GM10248 (cell line): ENCODE measurements at places on chromosomes 13 and 19.

DNA sequence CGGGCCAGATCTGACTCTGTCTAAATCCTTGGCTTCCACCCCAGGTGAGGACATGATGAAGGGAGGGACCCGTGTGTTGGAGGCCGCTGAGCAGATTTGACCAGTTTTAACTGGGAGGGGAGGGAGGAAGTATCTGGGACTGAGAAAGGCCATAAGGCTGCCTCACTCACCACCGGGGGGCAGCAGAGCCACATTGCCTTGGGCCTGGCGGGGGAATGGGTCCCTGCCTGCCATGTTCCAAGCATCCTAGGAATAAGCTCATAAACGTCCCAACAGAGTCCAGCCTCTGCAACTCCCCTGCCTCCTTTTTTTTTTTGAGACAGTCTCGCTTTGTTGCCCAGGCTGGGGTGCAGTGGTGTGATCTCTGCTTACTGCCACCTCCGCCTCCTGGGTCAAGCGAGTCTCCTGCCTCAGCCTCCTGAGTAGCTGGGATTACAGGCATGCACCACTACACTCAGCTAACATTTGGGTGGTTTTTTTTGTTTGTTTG, 15.5 kb downstream of the MAST3 start:
- DNase-seq = peak; percentile 76

DNA sequence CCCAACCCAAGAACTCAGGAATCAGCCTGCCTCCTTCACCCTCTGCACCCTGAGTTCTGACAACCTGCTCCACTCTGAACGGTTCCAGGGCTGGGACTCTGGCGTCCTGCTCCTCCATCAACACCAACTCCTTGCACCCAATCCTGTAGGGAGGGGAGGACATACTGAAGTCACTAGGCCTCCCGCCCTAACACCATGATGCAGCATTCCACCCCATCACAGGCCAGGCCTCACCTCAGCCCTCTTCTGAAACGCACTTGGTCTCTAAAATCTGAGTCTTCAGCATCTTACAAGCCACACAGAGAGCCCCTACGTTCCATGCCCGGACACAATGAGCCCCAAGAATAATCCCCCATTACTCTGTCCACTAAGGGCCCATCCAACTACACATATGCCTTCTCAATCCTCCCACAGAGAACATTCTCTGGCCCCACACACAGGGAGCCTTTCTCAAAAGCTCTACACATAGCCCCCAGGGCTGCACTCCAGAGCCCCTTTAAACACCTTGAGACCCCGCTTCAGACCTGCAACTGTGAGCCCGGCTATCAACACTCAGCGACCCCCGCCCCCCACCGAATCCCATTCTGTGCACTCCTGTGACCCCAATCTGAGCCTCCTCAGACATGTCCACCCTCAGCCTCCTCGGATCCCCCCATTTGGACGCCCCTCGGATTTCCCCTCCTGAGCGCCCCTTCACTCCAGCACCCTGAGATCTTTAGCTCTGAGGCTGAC, 567 bp downstream of the ALKBH6 start:
- DNase-seq = no peak

DNA sequence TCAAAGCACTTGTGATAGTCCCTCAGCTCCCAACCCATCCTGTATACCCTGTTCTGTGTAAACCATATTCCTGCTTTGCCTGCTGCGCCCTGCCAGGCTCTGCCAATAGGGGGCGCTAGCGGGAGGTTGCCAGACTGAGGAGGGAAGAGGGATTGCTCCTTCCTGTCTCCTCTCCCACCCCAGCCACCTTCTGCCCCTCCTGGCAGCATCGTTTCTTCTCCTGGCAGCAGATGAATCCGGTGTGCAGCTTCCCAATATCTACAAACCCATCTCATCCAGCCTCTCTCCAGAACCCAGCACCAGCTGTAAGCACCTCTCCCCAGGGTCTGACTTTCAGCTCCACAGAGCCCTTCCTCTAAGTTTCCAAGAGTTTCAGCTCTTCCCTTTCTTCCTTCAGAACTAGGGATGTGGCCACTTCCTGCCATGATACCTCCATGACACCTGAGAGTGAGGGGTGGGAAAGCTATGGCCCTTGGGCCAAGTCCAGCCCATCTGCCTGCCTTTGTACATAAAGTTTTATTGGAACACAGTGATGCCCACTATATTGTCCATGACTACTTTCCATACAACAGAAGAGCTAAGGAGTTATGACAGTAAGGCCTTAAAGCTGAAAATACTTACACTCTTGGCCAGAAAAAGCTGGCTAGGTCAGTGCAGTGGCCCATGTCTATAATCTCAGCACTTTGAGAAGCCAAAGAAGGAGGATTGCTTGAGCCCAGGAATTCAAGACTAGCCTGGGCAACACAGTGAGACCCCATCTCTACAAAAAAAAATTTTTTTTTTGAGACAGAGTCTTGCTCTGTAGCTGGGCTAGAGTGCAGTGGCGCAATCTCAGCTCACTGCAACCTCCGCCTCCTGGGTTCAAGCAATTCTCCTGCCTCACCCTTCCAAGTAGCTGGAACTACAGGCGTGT, 34.5 kb upstream of the ATP1A3 start:
- DNase-seq = no peak

- no peak for DNase-seq
These were observed 246.7 kb downstream of the RFC3 start for GRCh38 chr13:34064456-34065205.

DNA sequence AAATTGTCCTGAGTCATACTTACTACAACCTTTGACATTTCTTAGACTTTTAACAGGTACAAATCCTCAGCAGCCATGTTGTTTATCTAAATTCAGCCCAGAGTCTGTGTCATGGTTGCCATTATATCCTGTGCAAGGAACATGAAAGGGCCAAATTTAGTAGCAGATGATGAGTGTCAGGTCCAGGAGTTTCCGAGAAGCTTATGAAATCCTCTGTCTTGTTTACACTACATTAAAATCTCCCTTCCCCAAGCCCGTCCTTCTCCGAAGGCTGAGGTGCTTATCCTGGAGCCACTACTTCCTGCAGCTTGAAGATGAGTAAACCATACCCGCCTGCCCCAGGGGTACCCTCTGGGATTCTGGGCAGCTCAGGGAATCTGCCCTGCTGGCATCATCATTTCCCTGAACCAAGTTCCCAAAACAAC, 102.6 kb upstream of the SERP2 start:
- DNase-seq = no peak

DNA sequence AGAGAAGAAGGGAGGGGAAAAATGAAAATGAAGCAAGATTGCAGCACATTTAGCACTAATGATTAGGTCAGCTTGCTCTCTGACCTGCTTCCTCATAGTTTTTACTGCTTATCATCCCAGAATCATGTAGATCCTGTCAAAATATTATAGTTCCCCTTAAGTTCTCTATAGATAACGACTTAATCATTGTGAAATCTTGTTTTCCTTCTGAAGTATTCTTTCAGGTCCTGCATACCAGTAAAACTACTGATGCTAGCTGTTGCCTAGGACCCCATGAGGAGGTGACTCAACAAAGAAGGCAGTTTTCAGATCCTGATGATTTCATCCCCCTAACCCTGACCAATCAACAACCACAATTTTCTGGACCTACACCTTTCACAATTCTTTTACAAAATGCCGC, 1131.7 kb downstream of the SLITRK5 start:
- no peak for DNase-seq

DNA sequence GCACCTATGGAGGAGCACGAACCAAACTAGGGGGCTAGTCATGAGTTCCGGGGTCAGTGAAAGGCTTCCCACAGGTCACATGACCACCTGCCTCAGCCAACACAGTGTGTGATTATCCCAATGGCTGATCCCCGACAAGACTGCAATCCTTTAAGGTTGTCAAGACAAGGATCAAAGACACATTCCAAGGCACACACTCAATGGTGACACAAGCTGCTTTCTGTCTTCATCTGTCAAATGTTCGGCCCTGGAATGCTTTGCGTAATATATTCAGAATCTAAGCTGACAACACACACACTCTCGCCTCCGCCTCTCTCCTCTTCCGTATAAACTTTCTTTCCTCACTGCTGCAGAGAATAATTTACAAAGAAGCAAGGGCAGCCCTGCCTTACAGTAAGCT, 11.7 kb downstream of the RANBP3 start:
- DNase-seq = no peak

DNA sequence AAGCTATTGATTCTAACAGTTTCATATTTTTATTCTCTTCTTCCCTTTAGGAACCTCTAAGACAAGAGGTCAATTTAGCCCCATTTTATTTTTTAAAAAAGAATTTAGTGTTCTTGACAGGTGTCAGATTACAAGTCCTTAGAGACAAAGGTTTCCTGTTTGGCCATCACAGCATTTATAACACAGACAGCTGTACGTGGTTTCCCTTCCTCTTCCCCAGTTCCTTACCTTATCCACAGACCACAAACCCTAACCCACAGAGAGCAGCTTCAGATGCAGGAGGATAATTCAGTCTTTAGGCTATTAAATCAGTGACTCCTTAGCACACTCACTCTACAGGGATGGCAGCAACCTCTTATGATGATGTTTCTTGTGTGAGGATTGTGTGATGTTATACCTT, 1210.1 kb downstream of the DIAPH3 start:
- DNase-seq = peak; percentile 13

GRCh38 chr19:16862826-16863415, 25.9 kb upstream of the F2RL3 start:
- DNase-seq = no peak

DNA sequence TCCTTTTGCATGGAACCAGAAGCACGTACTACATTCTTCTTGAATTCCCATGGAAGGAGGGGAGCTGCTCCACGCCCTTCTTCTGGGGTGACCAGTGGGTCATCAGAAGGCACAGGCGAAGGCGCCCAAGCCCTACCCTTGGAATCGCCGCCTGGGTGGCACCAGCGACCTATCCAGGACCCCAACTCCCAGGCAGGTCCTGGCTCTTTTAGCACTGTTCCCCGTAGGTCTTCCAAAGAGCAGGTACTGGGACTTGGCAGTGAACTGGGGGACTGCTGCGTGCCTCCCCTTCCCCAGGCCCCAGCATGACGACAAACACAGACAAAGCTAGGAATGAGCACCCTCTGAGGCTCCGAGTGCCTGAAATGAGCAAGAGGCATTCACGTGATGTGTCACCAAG, 45.0 kb downstream of the CEBPG start:
- no peak for DNase-seq

DNA sequence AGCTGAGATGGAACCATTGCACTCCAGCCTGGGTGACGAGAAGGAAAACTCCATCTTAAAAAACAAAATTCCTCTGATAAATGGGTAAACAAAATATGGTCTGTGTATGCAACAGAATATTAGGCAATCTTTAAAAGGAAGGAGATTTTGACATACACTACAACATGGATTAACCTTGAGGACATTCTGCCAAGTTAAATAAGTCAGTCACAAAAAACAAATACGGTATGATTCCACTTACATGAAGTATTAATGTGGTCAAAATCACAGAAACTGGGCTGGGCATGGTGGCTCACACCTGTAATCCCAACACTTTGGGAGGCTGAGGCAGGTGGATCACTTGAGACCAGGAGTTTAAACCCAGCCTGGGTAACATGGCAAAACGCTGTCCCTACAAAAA, 3.0 kb upstream of the ZNF444 start:
- no peak for DNase-seq

- DNase-seq = no peak
These were observed 923.5 kb downstream of the UQCRFS1 start for GRCh38 chr19:28289295-28290063.

DNA sequence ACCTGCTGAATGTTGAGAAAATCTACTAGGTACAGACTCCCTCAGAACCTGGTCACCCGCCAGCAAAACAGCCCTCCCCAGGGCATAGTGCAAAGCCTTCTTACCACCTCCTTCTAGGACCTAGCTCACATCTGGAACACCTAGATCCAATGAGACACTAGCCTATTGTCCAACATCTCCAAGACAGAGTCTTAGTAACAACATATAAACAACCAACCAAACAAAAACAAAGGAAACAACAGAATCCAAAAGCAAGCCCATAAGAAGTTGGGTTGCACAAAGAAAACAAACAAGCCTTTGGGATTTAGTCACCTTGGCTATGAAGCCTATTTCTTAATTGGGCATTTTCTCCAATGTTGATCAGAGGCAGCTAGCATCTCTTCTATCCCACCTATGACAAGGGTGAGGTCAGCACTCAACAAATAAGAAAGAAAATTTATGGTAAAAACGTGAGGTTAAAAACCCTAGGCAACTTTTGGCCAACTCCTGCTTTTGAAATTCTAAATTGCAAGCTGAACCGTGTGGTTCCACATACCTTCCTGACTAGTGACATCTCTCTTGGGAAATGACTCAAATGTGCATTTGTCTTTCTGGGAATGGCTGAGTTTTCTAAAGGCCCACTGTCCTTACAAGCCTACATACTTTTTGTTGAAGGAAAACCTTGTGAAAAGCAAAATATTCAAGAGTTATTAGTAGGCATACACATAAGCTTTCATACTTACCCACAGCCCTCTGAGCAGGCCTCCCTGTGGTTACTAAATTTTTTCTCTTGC, 66.7 kb downstream of the FAM216B start:
- DNase-seq = no peak

- DNase-seq = no peak
These were observed 206.6 kb upstream of the SLC10A2 start for GRCh38 chr13:103272770-103273169.

DNA sequence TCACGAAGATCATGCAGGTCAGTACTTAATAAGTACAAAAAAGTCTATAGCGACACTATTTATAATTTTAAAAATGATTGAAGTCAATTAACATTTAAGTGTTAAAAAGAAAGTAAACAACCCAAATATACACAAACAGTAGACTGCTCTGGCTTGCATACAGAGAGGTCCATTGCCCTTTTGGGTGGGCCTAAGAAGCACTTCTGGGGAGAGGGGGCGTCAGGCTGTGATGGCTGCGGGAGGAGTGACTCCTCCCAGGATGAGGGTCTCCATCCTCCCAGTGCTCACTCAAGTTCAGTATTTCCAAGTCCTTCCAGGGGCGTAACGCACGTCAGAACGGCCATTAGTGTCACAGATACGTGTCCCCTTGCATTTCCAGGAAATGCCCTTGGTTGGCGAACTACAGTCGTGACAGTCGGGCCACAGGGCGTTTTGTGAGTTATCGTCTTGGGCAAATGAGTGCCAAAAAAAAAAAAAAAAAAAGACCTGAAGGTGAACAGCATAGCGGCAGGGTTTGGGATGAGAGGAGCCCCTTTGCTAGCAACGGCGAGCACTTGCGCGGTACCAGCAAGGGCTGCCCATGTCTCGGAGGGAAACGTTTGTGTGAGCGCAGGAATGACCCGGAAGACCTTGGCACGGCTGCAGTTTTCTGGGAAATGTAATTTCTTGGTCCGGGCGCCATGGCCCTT, at the start of gene SCGB2B2:
TSS of gene SCGB2B2 (minus strand) at position 463 of the 689 bp plus-strand sequence. CDS start 82,596 bp downstream, outside the sequence.
- no peak for DNase-seq

DNA sequence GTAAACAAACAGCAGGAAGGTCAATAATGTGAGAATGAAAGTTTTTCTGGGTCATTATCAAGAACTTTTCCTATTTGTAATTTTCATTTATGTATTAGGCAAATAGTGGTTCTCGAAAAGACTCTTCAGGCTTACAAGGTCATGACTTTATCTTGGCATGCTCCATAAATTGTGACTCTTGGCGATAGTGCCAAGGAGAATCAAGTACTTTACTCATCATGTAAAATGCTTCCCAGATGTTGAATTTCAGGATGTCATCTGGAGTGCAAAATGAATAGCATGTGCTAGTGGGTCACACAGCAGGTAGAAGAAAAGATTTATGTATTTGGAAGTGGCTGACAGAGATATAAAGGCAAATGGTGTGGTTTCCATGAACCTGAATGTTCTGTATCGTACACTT, 1492.7 kb upstream of the PCDH20 start:
- DNase-seq = no peak
